ENCODE measurements at places on chromosomes 7 and 10. TPM values are rescaled to one million over a fixed set of nuclear protein-coding genes. Genes with fewer than 3 reads are reported as not detected.

GRCh38 chr7:151009327-151010036, 14.8 kb downstream of the ATG9B start:
- DNase-seq = no peak

DNA sequence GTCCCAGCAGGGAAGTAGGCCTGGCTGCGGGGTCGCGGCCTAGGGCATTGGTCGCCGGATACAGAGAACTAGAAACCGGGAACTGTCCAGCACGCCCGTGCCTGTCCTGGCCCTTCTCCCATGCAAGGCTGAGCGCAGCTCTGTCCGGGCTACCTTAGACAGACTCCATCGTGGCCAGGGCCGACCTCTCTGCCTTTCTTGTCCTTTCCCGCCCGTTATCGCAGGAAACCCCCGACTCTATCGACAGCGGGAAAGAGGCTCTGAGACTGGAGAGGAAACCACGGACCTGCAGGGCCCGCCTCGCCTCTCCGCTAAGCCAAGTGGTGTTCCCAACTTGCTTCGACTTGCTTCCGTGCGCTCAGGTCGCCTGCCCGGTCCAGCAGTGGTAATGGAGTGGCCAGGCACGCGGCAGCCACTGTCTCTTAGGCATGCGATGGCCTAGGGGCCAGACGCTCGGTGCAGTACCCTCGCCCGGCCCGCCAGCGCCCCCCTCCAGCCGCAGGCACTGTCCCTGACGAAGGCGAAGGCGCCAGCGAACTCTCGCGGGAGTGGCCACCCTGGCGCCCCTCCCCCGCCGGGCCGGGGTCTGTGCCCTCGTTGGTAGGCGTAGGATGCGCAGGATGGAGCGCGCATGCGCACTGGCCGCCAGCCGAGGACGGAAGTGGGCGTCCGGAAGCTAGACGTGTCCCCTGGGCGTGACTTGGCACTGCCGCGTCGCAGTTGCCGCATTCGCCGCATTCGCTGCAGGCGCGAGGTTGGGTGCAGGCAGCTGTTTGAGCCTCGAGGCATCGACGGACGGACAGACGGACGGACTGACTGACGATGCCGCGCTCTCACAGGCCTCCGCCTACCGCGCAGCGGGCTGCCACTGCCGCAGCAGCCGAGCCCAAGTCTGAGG, 54.4 kb downstream of the MCMBP start:
- no peak for DNase-seq

- DNase-seq = no peak
These were observed 35.6 kb downstream of the VIPR2 start for GRCh38 chr7:159108941-159109652.

DNA sequence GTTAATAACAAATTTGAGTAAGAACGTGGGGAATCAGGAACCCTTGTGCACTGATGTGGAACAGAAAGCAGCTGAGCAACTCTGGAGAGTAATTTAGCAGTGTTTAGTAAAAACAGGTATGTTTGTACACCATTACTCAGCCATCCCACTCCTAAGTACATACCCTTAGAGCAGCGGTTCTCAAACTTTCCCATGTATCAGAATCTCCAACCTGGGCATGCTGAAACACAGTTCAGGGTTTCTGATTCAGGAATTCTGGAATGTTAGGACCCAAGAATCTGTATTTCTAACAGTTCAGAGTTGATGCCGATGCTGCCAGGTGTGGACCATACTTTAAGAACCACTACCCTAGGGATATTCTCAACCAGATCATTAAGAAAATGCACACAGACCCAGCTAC, 5.1 kb downstream of the SGMS1 start:
- DNase-seq = no peak

DNA sequence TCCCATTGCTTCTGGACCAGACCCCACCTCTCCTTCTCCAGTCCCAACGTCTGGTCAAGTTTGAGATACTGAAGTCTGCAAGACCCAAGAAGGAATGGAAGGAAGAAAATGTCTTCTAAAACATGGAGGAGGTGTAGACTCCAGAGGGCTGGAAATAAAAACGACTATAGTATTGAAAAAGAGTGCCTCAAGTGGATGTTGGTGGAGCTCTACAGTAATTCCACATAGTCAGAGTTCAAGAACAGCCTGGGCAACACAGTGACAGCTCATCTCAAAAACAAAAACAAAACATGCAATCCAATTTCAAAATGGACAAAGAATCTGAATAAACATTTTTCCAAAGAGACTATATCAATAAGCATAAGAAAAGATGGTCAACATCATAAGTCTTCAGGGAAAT, 2.3 kb upstream of the PCGF6 start:
- DNase-seq = no peak

DNA sequence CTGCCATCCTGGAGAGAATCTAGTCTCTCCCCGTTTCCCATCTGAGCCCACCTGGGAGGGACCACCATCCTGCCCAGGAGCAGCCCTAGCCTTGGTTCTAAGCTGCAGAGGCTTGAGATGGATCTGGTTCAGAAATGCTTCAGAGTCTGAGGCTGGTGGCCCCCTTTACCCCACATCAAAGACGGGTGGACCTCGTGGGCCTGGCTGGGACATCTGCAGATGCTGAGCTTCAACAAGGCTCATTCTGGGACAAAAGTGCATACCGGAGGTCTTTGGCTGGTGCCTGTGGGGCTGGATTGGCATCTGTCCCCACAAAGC, 4.9 kb upstream of the IRF5 start:
- DNase-seq = no peak

The CAMK1D gene
- total RNA-seq = 2.3 TPM

The SH2D4B gene
- not detected for total RNA-seq

The LIPA gene
- total RNA-seq = 69.7 TPM

The KCNMA1 gene
- total RNA-seq = 8.4 TPM
